ENCODE measurements at places on chromosomes 2 and 18.

DNA sequence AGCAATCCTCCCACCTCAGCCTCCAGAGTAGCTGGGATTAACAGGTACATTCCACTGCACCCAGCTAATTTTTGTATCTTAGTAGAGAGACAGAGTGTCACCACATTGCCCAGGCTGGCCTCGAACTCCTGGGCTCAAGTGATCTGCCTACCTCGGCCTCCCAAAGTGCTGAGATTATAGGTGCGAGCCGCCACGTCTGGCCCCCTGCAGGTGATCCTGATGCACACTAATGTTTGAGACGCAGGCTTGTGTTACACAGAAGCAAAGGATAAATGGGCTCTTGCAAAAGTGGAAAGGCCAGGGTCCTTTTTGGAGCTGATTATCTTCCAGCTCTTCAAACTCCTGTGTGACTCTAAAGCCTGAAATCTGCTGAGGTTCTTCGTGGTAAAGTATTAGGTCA lies 84.2 kb downstream of the TGFA start:
- DNase-seq, result no peak

- DNase-seq, result no peak
These were observed 17.9 kb upstream of the SLC9A4 start for GRCh38 chr2:102455061-102455670.

GRCh38 chr2:108626995-108627394 lies 92.3 kb upstream of the RANBP2 start:
- DNase-seq, result no peak

- DNase-seq, result no peak
These were observed 1101.0 kb upstream of the FANCL start for GRCh38 chr2:59342166-59342565.
